ENCODE measurements at places on chromosomes 3 and 15.

DNA sequence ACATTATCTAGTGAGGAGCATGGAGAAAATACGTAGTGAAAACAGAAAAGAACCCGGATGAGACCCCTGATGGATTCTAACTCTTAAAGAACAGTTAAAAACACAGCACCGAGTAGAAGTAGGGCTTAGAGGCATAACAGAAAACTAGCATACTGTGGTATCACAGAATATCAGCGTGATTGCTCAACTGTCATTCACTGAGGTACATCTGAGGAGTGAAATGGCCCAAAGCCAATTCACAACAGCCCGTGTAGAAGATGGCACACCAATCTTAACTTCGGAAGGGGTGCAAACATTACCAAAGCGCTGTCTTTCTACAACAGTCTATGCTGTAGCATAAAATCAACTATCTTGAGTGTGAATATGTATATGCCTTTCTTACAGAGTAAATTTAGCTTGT, 1.8 kb downstream of the CLASP2 start:
- no peak for DNase-seq

DNA sequence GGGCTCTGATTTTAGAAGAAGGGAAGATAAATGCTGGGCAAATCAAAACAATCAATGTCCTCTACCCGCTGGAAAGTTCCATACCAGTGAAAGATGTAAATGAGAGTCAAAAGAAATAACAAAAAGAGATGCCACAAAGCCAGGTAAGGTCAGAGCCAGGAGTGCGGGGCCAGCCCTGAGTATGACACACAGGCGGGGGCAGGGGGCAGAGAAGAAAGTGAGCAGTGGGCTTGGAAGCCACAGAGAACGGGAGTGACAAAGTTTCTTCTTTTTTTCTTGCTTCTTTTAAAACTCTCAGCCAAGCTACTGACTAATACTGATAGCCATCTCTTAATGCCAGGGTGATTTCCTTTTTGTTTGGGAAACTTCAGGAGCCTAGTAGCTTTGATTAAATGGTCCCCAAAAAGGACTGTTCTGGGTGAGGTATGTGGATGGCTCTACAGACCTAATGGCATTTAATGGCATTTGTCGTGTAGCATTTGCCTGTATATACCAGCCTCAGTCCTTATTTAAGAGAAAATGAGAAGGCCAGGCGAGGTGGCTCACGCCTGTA, 23.1 kb upstream of the TSEN2 start:
- DNase-seq: no peak

DNA sequence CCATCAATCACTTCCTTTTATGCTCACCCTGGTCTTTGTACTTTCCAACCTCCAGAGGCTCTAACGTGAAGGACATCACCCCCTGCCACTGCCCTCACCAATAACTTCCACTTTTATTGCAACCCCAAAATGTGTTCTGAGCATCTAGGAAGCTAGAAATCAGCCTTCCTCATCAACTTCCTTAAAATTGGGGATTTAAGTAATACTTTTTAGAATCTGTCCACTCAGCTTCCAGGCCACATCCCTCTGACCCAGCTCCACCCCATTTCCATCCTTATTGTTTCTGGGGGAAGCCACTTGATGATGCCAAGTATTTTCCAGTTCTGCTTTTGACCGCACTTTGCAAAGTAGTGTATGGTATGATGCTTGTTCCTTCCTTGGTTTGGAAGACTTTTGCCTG, 73.5 kb upstream of the XCR1 start:
- DNase-seq: no peak

DNA sequence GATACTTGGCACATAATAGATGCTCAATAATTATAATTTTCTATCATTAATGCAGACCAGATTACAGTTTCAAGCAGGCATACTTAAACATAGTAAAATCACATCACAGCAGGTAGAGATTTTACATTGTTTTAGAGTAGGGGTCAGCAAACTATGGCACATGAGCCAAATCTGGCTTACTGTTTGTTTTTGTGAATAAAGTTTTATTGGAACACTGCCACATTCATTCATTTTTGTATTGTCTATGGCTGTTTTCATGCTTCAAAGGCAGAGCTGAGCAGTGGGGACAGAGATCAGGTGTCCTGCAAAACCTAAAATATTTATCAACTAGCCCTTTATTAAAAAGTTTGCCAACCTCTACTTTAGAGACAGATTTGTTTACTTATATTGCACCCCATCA, 189.6 kb upstream of the MRPL3 start:
- DNase-seq: no peak

- DNase-seq: no peak
These were observed 90.2 kb downstream of the LINGO1 start for GRCh38 chr15:77542491-77543001.

- peak; percentile 51 for DNase-seq
These were observed 33.6 kb downstream of the MORF4L1 start for GRCh38 chr15:78906316-78906620.

- no peak for DNase-seq
These were observed 7.9 kb upstream of the DNAJC17 start for GRCh38 chr15:40815042-40815698.
